ENCODE measurements at places on chromosomes 12 and 14.

- no peak for DNase-seq
Observed at GRCh38 chr12:132018193-132018916, 68.6 kb downstream of the EP400 start.

- DNase-seq = no peak
Observed at GRCh38 chr12:127588249-127588648, 678.7 kb upstream of the TMEM132C start.

DNA sequence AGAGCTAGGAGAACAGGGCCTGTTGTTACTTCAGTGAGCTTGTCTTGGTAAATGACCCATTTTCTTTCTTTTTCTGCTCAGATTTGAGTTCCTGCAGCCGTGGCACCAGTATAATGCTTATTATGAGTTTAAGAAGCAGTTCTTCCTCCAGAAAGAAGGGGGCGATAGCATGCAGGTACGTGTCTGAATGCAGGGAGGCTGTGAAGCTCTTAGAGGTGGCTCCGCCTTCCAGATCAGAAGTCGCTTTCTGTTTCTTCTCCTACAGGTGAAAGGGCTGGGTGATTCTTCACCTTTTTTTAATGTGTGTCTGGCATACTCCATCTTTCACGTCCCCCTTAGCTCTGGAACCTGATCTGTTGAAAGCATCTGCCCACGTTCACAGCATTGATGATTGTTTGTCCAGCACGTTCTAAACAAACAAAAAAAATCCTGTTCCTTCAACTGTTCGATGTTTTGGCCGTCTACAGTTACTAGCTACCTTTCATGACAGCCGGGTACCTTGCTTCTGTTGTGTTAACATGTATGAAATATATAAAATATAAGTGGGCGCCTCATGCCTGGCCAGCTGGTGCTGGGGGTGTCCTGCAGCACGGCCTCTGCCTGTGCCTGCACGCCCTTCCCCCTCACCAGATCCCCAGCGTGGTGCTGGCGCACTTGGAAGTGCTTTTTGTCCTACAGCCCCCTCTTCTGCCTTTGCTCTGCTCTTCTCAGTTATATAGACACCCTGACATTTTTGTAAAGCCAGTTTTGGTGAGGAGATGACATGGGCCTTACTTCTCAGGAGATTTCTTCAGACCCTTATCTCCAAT is 44.6 kb downstream of the SFSWAP start:
- no peak for DNase-seq

- no peak for DNase-seq
Observed at GRCh38 chr12:79411791-79412190, 279.0 kb downstream of the PAWR start.

DNA sequence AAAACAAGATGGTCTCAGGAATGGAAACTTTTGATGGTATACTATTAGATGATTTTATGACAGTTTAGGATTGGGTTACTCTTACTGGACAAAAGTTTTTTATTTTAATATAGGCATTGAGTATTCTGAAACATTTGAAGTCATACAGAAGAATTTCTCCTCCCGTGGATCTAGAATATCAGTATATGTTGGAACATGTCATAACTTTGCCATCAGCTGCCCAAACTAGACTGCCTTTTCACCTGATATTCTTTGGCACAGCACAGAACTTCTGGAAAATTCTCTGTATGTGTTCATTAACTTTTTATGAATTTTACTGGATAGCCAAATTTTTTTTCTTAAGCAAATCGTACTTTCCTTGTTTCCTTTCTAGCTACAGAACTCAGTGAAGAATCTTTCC is 75.4 kb downstream of the KNTC1 start:
- DNase-seq = no peak

GRCh38 chr14:51357250-51357649 is 117.2 kb downstream of the TMX1 start:
- no peak for DNase-seq

DNA sequence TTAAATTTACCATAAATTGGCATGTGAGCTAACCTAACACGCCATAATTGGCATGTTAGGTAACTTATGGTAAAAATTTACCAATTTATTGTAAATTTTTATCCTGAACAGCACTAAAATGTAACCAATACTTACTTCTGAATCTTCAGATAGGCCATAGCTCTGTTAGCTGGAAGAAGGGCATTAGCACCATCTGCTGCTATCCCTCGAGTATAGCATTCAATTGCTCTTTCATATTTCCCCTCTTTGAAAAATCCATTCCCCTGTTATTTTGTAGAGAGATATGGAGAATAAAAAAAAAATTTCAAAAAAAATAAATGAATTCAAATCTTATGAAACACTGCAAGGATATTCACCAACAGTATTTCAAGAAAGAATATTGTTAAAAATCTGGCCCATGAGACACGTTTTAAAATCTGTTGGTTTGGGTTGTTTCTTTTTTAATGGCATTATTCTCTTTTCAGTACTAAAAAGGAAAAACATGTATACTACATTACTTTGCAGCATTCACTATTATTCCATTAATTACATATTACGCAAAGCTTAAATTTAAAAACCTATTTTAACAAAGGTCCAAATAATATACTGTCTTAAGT is 19.1 kb downstream of the RPAP3 start:
- no peak for DNase-seq

- no peak for DNase-seq
Observed at GRCh38 chr14:89461256-89461655, 44.2 kb upstream of the FOXN3 start.

DNA sequence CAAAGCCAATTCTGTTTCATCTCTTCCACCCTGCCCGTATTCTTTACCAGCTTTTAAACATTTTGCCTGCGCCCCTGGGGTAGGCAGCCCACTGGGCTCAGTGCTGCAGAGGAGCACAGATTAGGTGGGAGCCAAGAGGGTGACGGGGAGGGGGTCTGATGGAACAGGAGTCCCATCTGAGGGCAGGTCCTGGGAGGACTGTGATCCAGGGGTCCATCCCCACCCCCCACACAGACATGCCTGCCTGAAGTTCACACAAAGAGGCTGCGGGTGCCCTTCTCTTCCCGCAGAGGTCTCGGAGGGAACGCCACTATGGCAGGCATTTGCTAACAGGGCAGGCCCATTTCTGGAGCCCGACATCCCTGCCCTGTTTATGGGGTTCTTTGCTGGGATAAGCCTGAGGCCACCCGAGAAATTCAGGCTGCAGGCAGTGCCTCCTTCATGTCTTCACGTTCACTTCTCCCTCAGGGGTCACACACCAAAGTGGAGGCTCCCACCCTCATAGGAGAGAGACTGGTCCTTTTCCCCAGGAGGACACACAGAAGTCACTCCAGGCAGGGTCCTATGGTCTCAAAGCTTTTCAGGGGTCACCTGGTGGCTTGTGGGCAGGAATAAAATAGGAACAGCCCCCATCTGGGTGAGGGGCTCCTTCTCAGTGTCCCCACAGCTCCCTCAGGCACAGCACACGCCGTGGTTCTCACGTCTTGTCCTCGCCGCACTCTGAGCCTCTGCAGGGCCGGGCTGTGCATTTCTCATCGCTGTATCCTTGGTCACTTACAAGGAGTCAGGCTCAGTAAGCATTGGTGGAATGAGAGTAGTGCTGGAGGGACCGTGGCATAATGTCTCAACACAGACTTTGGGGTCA is 12.9 kb downstream of the VASH1 start:
- DNase-seq = no peak

GRCh38 chr12:16583969-16584745 is 21.8 kb downstream of the LMO3 start:
- DNase-seq = no peak

DNA sequence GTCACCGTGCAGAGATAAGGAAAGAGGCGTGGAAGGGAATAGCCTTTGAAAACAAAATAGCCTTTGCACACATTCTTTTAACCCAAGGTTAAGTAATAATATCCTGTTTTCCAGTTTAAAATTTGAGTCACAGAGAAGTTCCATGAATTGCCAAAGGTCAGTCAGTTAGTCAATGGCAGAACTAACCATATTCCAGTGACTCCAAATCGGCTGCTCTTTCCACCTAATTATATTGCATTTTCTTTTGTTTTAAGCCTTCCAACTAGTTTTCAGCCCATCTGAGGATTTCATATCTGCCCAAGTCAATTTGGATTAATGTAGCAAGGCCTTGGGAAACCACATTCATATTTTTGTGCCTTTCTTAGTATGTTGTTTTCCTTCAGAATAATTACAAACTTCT is 373.0 kb downstream of the CCDC91 start:
- no peak for DNase-seq

- no peak for DNase-seq
Observed at GRCh38 chr12:79678306-79678705, 12.5 kb downstream of the PAWR start.

DNA sequence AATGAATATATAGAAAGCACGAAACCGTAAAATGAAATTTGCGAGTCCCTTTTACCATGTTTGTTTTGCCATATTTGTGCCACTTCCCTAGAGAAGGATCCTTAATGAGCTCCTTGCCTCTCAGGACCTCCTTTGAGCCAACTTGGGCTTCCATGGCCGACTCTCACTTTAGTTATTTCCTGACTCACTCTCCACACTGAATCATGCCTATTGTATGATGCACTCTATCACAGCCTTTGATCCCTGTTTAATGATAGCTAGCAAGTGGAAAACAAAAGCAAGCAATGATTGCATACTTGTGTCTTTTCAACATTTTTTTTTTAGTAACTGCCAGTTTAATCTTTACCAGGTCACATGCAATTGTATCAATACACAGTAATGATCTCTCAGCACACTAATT is 153.2 kb downstream of the CCER1 start:
- DNase-seq = no peak

DNA sequence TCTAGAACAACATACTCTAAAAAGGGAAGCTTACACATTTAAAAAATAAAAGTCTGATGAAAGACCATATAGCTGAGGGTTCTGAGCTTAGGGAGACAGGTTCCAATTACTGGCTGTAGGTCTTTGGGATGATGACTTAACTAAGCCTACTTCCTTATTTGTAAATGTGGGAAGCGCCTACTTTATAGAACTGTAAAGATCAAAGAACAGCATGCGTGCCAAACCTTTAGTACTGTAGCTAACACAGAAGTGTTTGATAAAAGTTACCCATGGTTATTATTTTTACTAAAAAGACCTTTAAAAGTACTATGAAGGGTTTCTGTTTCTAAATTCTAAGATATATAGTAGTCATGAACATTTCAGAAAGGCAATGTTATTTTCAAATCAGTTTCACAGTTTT is 35.7 kb downstream of the STK38L start:
- no peak for DNase-seq

DNA sequence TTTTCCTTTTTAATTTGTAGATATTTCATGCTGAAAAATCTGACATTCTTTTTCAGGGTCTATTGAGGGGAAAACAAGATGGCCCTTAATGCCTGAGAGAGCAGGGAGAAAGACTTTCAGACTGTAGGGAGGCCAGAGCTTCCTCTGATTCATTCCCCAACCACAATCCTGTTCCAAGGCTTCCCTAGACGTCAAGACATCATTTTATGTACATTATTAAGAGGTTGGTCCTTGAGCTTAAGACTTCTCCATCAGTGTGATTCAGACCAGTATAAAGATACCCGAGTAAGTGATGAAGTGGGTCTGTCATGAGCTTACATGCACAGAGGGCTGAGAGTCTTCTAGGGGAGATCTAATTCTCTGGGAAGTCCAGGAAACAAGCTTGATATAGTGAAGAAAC is 57.3 kb downstream of the AVPR1A start:
- DNase-seq = no peak

DNA sequence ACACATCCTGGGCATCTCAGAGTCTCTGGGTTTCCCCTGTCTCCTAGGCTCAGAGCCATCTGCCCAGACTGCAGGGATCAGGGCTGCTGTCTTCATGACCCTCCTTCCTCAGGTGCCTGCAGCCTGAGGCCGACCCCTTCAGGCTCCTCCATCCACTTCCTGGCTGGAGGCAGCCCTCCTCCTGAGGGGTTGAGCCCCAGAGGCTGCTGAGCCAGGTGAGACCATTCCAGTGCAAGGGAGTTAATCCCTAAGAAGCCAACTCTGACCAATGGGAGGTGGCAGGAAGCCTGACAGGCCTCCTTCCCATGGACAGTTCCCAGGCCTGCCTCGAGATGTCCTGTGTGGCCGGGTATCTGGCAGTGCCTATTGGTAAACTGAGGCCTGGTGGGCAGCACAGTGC is 8.4 kb upstream of the PPP4R4 start:
- no peak for DNase-seq

DNA sequence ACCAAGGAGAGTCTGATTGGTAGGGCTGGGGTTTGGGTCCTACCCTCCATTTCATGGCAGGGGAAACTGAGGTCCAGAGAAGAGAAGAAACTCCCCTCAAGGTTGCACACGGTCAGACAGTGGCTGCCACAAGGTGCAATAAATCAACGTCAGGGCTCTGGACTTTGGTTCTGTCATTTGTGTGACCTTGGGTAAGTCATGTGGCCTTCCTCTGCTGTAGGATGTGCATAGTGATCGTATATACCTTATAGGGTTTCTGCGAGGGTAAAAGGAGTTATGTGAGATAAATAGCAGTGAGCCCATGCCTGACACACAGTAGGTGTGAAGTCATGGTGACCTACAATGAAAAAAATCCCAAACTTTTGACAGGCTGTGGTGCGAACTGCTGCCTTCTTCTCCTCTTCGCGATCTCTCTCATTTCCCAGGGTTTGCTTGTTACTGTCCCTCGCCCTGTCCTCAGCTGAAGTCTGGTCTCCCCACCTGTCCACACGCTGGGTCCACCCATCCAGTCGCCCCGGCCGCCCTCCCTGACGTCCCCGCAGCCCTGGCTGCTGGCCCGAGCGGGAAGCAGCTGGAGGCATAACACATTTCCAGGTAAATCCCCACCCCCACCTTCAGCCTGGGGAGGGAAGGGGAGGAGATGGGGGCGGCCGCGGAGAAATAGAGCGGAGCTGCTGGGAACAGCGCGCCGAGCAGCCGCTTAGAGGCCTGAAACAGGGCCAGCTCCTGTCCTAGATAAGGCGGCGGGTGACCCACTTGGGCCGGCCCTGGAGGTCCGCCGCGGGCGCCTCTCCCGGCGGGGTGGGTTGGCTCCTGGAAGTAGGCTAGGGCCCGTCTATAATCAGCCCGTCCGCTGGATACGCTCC is 1.8 kb upstream of the FAM222A start:
- no peak for DNase-seq

- no peak for DNase-seq
Observed at GRCh38 chr12:1744932-1745331, 54.1 kb downstream of the ADIPOR2 start.

DNA sequence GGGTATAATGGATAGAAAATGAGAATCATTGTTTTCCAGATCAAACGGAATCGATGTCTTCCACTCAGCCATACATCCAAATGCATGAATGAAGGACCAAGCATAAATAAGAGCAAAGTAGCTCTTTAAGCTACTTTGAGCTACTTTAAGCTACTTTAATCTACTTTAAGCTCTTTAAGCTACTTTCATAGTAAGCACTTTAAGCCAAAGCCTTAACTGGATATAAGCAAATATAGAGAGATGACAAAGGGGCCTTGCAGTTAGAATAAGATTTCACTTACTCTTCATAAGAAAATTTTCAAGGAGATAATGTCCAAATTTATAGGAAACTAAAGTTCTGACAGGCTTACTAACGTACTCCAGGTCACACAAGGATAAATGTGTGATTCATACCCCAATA is 355.6 kb upstream of the KITLG start:
- DNase-seq = no peak

DNA sequence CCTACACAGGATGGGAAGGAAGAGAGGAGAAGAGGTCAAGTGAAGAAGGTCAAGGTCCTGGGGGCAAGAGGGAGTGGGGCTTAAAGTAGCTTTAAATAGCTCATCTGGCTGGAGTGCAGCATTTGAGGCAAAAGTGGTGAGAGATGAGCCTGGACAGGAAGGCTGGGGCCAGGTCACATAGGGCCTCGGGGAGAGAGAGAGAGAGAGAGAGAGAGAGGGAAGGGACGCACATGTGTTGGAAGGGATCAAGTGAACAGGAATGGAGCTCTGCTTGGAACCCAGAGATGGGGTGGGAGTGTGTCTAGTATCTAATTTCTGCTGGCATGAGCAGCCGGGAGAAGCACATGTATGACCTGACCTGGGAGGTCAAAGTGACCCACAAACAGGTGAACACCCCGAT is 407.5 kb downstream of the MED13L start:
- DNase-seq = no peak

Data from natural killer cell treated with Interleukin-12 subunit alpha and Interleukin-12 subunit beta and Interleukin-15 and Interleukin-18, amount 100 ng/mL, for 72 hours (primary cell).